IPS DF 6.9 (cell line): ENCODE measurements at places on chromosomes 7 and 10.

GRCh38 chr10:11720260-11720741, 21.9 kb upstream of the ECHDC3 start:
- no peak for DNase-seq

GRCh38 chr7:158840604-158841003, 11.3 kb upstream of the ESYT2 start:
- DNase-seq, result no peak

DNA sequence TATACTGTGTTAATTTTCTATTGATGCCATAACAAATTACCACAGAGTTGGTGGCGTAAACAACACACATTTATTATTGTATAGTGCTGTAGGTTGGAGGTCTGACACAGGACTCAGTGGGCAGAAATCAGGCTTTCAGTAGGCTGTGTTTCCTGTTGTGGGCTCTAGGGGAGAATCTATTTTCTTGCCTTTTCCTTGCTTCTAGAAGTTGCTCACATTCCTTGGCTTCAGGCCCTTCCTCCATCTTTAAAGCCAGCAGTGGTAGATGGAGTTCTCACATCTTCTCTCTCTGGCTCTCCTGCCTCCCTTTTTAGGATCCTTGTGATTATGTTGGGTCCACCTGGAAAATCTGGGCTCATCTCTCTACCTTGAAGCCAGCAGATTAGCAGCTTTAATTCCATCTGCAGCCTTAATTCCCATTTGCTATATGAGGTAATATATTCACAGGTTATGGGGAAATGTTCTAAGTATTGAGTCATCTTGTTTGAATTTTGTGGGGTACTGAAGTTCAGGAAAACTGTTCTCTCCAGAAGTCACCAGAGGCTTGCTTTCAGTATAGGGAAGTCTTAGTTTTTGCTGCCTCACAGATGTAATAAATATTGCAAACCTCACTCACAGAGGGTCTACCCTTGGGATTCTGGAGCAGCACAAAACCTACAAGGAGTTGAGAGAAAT, 38.9 kb downstream of the CCNY start:
- no peak for DNase-seq

DNA sequence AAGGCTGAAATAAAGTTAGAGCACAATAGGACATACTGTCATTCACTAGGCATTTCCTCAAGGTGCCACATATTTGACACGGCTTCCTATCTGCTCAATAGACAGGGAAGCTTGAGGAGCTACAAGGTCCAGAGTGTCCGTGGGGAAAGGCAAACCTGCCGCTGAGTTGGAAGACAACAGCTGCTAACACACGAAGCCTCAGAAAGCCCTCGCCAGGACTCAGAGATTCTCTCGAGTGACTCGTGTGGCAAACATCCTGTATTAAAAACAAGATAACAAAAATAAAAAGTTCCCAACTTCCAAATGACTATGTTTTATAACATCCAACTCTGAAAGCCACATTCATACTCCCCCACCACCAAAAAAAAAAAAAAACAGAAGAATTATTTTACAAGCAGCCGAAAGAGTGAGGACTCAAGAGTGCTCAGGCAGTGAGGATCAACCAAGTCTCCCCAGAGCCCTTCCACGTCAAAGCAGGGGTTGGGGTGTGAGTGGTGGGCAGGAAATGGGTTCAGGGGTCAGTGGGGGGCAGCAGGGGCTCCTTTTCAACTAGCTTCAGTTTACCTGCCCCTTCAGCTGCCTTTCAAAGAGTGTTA, 67.6 kb downstream of the STK17A start:
- DNase-seq, result no peak

DNA sequence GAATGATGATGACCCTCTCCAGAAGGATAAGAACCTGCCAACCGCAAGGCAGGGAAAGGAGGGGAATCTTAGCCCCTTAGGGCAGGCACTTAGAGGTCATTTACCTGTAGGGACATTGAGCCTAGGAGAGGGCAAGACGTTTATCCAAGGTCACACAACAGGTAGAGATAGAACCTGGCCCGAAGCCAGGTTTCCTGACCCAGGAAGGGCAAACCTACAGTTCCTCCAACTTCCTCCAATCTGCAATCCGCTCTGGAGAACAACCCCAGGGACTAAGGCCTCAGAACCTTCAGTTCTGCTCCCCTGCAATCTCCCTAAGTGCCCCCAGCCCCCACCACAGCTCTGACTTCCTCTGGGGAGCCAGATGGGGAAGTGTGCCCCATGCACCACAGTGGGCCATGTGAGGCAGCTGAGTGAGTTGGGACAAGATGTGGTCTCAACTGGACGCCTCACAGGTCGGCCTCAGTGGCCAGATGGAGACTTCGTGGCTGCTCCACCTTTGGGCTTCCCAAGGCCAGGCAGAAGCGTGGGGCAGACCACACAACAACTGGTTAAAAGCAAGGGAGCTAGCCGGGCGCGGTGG, 1.4 kb upstream of the PSAP start:
- no peak for DNase-seq

DNA sequence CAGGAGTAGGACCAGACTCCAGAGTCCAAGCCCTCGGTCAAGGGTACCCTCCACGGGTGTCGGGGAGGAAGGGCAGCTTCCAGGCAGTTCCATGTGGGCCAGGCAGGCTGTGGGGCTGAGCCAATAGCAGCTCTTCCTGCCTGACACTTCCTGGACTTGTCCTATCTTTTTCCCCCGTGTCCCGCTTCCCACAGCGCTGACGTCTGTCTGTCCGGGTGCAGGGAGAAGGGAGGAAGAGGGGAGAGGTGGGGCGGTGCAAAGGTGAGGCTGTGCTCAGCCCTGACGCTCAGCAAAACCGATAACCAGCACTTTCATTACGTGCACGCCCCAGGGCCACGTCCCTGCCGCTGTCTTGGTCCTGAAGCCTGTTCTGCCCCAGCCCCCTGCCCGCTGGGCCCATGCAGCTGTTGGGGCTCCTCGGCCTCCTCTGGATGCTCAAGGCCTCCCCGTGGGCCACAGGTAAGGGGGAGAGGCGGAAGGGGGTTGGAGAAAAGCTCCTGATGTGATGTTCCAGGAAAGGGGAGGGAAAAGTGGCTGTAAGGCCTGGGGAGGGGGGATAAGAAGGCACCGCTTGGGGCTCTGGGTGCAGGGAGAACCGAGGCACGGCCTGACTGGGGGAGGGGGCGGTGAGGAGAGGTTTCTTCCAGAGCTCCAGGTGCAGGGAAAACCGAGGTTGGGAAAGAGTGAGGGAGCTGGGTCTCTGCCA, at the start of gene MUC3A:
Gene MUC3A (plus strand): TSS at position 308 of the 706 bp plus-strand sequence. CDS start 91 bp downstream, at position 399.
- DNase-seq, result no peak

- no peak for DNase-seq
These were observed 7.1 kb upstream of the MGMT start for GRCh38 chr10:129459762-129460539.

DNA sequence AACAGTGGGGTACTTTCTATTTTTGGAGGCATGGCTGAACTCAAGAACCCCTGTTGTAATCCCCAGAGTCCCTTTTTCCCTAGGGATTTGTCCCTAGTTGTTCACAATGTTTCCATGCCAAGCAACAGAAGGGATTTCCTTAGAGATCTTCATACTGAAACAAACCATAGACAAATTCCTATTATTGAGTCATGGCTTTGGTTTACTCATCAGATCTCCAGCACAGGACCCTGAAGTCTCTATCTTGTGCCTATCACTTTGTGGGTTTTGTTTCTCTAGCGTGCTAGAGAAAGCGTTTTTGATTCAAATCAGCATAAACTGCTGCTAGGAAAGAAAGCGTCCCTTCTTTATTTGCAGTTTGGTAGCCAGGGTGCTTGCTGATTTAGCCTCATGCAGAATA, 165.0 kb downstream of the BAMBI start:
- no peak for DNase-seq

GRCh38 chr10:69956741-69957230, 95.9 kb upstream of the MACROH2A2 start:
- DNase-seq, result no peak

DNA sequence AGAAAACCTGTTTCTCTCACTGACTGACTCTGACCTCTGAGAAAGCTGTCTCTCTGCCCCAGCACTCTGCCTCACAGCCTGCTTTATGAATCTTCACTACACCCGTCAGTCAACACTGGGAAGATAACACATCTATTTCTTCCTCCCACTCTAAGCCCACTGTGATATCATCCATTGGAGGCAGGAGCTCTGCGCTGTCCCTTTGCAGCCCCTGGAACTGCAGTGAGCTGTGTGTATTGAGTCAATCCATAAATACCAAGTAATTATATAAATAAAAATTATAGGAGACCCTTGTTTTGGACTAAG, 17.2 kb upstream of the FXYD4 start:
- no peak for DNase-seq

- no peak for DNase-seq
These were observed 182.2 kb downstream of the CAMK1D start for GRCh38 chr10:12531305-12532220.

DNA sequence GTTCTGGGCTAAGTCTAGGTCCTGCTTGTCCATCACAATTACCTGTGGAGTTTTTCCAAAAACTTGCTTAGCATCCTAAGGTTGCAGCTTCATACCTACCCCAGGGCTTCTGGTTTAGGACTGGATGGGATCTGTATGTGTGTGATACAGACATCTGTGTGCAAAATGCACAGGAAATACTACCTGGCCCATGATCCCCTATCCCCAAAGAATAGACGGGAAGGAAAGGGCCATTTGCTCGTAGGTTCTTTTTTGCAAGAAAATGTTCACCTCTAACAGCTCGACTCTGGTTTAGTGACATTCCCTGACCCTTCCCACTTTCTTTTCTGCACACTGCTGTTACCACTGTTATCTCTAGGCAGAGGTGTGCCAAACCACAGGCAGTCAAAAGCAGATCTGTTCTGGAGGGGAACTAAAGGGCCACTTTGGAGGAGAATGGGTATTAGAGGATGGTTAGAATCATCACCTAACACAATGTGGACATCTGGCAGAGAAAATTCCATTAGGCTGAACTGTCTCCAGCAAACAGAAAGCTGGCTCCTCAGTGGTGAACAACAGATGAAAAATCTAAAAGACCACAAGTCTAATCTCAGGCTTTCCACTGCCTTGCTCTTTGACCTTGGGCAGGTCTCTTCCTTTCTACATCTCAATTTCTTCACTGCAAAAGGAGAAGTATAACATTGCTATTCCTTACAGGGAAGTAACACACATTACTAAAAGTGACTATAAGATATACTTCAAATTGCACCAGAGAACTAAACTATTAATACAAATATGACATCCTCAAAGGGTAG, 107.4 kb downstream of the UBE2H start:
- DNase-seq, result no peak

DNA sequence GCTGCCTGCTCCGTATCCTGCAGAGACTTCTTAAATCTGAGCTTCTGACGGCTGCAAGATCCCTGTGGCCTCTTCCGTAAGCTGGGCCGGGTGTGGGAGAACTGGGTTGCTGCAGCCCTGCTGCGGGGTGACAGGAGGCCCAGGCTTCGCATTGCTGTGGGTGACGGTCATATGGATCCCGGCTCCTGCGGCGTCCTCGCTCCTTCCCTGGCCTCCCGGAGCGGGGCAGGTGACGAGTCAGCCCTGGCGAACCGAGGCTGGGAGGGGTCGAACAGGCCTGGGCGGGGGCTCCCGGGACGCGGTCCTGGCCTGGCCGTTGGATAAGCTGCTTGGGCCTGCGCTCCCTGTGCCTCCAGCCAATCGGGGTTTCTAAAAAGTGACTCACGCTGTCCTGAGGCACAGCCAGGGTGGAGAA, 7.8 kb upstream of the UBE2D1 start:
- no peak for DNase-seq

GRCh38 chr10:30228417-30229036, 120.6 kb downstream of the MTPAP start:
- no peak for DNase-seq

GRCh38 chr10:79984851-79985250, 35.9 kb upstream of the SFTPD start:
- DNase-seq, result no peak

DNA sequence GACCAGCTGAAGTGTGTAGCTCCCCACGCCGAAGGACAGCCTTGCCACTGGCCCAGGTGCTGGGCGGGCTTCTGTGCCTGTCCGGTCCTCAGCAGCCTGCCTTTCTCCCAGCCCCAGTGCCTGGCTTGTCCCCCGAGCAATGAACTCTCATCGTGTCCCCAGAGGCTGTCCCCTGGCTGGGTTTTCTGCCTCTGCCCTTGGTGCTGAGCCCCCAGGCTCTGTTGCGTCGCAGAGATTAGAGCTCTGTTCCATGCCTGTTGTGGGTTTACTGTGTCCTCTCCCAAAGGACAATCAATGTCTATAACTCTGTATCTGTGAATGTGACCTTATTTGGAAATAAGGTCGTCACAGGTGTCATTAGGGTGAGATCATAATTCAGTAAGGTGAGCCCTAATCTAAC, 226.1 kb upstream of the SHH start:
- no peak for DNase-seq

- no peak for DNase-seq
These were observed 151.6 kb downstream of the TMEM26 start for GRCh38 chr10:61301575-61301974.

- DNase-seq, result no peak
These were observed 287.6 kb downstream of the LRMDA start for GRCh38 chr10:75718991-75719390.

- DNase-seq, result no peak
These were observed 86.8 kb downstream of the CD36 start for GRCh38 chr7:80725181-80725611.

DNA sequence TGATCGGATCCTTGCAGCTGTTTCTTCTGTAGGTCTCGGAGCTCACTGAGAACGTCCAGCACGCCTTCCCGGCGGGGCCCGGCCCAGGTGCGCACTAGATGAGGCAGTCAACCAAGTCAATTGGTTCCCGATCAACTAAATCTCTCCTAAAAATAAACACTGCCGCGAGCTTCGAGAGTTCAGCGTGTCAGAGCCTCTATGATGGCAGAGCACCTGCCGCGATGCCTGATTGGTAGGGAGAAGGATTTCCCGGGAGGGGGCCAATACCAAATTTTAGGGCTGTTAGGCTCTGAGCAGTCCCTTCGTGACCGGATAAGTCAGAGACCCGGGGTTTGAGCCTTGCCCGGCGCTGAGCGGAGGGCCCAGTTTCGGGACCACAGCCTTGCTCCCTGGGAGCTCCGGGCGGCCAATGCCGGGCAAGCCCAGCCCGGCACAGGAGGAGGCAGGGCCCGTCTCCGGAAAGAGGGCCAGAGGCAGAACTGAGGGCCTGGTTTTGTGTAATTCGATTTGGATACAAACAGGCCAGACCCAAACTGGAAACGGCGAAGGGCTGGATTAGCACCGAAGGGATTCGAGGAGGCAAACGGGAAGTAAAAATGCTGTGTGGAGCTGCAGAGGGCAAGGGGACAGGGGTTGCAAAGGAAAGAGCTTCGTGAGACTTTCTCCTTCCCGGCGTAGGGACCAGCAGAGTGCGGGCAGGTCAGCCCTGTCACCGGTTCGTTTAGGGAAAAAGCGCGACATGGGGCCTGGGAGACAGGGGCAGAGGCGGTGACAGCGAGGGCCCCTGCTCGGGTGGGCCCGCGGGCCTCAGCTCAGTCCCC, 569 bp downstream of the SLC26A5 start:
- DNase-seq, result no peak

DNA sequence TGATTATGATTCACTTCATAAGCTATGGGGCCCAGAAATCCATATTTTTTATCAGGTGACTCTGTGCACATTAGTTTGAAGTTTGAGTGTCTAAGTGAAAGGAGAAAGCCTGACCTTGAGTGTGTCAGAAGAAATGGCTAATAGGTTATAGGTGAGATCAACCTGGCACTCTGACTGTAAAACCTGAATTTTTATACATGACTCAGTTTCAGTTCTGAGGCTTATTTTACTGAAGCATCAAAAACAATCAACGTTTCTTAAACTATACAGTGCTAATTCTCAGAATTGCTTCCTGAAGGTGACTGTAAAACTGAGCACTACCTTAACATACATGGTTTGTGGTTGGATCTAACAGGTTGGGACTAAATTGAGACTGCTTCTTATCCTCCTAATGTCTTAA, 159.4 kb upstream of the AHR start:
- no peak for DNase-seq
